ENCODE measurements at places on chromosomes 12 and 14.

DNA sequence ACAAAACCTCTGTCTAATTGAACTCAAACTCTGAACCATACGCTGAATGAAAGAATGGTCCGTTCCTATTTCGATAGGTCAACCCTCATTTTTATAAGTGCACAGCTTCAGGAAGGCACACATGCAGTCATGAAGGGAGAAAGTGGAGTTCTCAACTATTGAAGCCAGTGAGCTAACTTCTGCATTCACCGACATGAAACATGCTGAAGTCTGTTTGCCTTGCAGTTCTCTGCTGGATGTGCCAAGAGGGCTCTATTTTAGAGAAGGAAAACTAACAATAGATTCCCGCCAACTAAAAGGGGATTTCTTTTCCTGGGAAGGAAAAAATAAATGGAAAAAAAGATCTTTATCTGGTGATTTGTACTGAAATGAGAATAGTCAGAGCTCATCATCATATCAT, 191.0 kb upstream of the PLEKHG7 start:
- no peak for DNase-seq

DNA sequence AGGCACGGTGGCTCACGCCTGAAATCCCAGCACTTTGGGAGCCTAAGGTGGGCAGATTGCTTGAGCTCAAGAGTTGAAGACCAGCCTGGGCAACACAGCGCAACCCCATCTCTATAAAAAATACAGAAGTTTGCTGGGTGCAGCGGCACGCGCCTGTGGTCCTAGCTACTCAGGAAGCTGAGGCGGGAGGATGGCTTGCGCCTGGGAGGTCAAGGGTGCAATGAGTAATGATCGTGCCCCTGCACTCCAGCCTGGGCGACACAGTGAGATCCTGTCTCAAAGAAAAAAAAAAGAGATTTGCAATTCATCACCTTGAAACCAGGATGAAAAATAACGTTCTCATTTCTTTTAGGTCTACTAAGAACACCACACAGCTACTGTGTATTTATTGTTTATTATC, 4.0 kb downstream of the STX2 start:
- DNase-seq, result no peak

- DNase-seq, result no peak
These were observed 37.3 kb downstream of the SIX4 start for GRCh38 chr14:60686865-60687264.

DNA sequence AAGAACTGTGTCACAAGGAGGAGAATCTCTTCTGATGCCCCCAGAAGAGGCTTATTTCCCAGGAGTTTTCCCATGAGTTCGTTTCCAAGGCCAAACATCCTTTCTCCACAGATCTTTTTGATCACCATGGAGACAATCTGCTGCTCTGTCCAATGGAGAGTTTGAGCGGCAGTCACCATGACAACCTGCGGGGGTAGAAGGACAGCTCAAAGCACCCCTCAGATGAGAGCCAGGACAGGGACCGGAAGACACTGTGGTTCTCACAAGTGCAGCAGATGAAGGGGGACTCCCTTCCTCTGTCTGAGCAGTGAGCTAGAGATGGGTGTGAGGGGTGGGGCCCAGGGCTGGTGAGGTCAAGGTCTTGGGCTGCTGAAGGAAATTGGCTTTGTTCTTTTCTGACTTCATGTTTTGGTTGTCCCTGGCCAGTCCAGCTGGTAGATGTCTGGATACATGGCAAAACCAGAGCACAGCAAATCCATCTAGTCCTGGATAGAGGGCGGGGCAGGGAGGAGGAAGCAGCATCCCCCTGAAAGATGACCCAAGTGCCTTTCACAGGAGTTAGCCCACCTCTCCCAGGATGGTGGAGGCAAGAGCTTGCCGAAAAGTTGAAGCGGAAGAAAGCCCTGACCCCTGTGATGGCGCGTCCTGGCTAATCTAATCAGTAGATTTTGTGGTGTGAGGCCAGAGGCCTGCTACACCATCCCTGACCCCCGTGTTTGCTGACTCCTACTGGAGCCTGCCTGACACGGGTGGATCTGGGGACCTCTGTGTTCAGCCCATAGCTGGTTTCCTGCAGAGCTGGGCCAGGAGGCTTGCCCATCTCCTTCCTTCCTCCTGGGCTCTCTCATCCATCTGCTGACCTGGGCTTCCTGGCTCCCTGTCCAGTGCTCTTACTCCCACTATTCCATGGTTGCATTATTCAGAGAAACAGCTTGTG, 24.4 kb downstream of the DHRS2 start:
- no peak for DNase-seq

GRCh38 chr12:25332143-25332542, 81.4 kb upstream of the KRAS start:
- DNase-seq, result no peak

DNA sequence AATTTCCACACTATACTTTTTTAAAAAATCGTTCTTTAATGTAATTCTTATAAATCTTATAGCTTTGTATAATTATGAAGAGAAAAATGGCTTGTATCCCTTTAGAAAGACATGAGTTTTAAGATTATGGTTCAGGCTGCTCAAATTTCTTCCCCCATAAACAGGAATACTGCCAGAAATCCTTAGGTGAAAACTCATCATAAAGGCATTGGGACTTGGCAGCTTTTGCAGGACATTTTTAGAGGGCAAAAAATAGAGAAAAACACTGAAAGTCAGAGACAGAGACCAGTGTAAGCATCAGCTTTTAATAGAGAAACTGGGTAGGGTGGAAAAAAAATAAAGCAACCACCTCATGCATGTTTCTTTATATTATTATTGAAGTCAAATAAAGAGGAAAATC, 29.1 kb downstream of the LRRK2 start:
- no peak for DNase-seq

DNA sequence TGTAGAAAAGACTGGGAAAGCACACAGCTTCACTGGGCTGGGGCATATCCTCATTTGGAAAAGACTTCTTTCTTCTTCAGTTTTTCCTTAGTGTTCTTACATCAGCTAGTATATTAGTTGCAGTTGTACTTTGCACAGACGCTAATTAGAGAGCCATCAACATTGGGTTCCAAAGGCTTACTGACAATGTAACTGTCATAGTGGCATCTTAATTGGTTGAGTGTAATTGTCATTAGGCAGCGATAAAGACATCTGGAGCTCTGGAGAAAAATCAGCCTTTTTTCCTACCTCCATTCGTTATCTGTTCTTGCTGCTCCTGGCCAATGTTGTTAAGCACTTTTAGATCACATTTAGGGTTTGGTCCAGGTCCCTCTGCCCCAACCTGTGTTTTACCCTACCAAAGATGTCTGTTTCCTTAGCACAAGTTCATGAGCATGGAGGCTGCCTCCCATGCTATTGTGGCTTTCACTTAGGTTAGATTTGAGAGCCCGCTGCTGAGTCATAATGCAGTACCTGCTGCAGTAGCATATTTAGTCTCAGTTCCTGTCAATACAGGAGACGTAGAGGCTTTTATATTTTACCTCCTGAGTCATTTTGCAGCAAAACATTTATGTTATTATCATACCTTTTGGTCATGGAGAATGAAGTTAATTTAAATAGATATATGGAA, 49.2 kb downstream of the FBXW8 start:
- no peak for DNase-seq

DNA sequence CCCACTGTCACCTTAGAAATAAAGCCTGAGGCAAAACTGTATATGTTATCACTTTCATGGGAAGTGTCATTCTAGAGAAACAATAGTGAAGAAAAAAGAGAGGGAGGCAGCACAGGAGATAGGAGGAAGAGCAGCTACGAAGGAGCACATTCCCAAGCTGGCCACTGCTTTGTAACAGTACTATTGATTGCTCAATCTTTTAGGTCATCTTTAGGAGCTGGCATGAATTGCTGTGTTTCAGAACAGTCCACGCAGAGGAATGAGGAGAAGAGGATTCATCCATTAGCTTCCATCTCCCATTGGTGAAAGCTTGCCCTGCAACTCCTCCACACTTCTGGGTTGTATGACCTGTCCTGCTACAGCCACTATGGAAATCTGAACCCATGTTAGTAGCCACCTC, 372.5 kb upstream of the DDHD1 start:
- no peak for DNase-seq

GRCh38 chr12:124273630-124274029, 21.3 kb upstream of the RFLNA start:
- peak; percentile 88 for DNase-seq

- DNase-seq, result no peak
These were observed 82.6 kb upstream of the USP44 start for GRCh38 chr12:95633732-95634465.

DNA sequence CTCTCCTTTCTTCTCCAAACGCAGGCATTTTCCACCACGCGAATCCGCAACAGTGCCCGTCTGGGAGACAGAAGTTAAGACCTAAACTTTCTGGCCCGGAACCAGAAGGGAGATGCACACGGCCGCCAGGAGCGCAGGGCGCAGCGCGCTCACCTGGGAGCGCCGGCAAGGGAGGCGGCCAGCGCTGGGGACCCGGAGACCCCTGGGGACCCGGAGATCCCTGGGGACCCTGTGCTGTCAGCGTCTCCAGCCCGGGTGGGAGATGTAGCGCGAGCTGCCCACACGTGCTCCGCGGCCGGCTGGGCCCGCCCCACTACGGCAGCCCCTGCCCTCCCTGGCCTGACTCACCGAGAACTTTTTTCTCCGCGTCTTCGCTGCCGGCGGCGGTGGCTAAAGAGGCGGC, 620 bp downstream of the YBX3 start:
- no peak for DNase-seq

DNA sequence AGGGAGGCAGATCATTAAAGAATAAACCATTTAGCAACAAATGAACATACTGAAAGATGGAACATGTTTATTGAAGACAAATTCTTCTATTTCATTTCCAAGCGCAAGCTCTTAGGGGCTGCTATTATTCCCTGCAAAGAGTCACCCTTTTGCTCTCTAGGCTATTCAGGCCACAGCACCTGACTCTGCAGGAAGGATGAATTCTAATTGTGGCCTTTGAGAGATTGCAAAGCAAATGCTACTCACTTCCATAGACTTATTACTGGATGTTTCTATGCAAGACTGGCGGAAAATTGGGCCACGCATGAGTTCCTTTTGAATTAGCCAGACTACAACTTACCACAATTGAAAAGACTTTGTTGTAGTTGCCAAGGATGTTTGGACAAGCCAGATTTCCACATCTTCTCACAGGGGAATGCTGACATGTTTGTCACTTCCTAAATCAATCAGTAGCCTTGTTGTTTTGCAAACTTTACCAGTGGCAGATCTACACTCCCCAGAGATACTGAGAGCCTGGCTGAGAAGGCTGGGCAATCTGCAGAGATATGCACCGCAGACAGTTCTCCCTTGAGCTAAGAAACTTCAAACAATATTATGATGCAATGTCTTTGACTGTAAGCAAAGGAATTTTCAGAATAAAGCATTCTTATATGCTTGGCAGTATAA, 334.3 kb upstream of the SYT1 start:
- peak; percentile 17 for DNase-seq

- DNase-seq, result no peak
These were observed 84.3 kb upstream of the FOXN3 start for GRCh38 chr14:89501381-89501780.

- peak; percentile 45 for DNase-seq
These were observed 60.3 kb downstream of the ATP2B1 start for GRCh38 chr12:89648211-89648930.

DNA sequence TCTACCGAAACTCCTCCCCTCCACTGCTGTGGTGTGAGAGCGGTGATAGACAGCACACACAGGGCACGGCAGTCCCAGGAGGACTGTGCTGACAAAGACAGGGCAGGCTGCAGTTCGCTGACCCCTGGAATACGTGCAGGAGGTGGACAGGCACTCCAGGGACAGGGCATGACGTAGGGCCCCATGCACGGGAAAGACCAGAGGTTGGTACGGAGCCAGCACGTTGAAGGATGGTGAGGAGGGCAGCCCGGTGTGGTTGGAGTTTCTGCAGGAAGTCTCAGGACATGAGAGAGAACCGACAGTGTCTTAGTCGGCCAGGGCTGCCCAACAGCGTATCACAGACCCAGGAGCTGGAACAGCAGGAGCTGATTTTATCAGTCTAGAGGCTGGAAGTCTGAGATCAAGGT, 254.2 kb upstream of the FKBP4 start:
- DNase-seq, result no peak

DNA sequence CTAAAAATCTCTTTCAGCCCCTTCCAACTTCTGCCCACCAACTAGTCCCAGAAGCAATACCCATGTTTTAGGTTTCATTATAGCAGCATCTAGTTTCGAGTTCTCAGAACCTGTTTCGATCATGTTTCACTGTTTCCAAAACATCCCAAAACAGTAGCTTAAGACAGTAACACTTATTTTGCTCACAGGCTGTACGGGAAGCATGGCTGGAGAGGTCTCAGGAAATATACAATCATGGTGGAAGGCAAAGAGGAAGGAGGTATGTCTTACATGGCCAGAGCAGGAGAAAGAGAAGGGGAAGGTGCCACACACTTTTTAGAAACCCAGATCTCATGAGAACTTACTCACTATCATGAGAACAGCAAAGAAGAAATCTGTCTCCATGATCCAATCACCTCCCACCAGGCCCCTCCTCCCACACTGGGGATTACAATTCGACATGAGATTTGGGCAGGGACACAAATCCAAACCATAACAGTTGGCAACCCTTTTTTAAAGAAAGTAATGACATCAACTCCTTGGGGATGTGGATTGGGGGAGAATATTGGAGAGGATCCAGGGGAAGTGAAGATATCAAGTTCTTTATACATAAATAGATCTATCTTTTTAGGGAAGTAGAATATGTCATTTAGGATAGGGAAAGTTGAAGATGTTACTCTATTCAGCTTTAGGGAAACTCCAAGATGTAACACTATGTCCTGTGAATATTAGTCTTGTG, 269.9 kb upstream of the PLEKHG7 start:
- no peak for DNase-seq

DNA sequence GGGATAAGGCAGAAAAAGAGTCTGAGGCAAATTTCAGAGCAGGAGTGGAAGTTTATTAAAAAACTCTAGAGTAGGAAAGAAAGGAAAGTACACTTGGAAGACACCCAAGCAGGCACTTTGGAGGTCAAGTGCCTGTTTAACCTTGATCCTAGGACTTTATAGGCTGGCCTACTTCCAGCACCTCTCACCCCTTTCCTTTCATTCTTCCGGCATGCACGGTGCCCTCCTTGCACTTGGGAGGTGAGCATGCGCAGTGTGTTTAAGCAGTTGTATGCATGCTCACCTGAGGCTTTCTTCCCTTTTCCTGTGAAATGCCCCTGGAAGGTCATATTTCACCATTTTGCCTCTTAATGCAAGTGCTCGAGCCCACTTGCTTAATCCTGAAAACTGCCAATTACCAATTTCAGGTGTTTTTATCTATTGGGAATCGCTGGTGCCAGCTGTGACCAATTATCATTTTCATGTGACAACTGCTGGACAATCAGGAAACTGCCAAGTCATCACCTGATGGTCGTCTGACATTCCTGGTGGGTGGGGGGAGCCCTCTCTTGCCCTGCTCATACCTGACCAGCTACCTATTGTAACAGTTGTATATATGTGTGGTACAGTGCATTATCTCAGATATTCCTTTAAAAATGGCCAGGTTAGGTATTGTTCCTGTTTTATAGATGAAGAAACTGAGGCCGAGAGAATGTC, 53.5 kb downstream of the SUDS3 start:
- no peak for DNase-seq
